ENCODE measurements at places on chromosomes 13 and 19.

- DNase-seq = no peak
These were observed 115.8 kb downstream of the ZIC5 start for GRCh38 chr13:99855526-99856420.

DNA sequence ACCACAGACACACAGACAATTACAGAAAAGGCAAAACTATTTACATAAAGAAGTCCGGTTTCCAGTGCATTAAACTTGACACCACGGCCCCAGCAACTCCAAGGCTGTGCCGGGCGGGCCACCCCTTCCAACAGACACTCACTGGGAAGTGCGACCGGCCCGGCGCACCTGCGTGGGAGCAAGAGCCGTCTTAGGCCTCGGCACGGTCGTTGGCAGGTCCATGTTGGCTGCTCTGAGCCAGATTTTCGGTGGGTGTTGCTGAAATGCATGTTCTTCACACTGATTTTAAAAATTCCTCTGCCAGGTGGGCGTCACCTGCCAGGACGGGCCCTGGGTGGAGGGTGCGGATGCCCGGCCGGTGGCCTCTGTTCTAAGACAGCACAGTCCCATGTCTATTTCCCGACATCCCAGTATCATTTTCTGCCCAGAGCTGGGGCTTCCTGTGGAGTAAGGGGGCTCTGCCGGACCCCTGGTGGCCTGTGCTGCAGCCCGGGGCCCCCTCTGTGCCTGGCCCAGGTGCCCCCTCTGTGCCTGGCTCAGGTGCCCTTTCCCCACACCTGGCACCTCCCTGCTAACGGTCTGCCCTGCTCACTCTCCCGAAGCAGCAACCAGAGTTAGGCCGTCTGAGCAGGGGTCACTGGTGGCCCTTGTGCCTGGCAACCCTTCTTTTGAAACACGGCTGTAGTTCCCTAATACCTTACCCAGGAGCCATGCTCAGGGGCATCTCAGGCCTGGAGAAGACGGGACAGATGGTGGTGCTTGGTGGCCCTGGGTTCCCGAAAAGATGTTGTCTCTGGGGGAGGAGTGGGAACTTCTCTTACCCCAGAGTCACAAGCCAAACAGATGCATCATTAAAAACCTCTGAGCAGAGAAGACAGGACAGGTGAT is 9.2 kb downstream of the TMEM255B start:
- no peak for DNase-seq

DNA sequence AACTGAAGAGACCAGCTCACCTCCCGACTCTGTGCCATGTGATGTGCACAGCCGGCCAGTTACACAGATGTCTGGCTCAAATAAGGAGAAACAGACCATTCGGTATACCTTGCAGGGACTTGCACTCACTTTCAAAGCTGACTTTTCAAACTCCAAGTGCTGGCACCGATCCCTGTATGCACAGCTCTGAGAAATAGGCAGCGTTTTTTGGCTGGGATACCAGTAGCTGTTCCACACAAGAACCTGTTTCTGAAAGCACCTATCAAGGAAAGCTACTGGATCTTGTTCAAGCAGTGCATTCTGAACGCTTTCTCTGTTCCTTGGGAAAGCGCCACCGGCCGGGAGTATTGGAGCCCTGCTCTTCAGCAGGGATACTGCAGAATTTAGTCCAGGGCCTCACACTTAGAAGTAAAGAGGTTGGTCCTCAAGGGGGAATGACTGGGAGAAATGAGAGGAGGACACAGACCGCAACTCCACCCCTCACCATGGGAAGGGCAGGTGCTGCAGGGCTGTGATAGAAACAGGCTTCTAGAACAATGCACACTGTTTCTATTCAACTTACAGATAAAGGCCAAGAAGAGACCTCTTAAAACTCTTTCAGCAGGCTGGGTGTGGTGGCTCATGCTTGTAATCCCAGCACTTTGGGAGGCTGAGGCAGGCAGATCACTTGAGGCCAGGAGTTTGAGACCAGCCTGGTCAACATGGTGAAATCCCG is 53.6 kb upstream of the PABPC3 start:
- no peak for DNase-seq

DNA sequence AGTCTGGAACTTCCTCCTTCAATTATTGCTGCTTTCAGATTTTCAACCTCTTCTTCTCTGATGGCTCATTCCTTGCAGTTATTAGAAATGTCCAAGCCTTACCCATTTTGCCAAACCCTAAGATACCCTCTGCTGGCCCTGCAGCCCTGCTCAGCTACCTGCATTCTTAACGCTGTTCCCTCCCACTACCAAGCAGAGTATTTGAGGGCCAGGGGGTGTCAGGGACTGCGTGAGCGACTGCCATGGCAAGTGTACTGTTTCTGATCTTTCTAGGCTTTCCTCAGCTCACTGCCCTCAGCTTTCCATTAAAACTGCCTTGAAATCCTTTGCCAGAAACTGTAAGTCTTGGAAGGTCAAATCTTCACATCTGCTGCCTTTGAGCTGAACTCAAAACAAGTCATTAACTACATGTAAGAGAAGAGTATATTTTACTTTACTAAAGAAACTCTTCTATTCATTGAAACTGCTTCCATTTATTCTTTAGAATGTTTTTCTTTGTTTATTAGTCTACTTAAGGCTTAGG is 41.0 kb downstream of the HS6ST3 start:
- no peak for DNase-seq

Measured in BJ (cell line).